ENCODE measurements at places on chromosomes 4 and X.

- DNase-seq = no peak
Observed at GRCh38 chr4:89759426-89759825, 77.5 kb downstream of the SNCA start.

- DNase-seq = no peak
Observed at GRCh38 chr4:147985376-147985775, 253.5 kb downstream of the ARHGAP10 start.

DNA sequence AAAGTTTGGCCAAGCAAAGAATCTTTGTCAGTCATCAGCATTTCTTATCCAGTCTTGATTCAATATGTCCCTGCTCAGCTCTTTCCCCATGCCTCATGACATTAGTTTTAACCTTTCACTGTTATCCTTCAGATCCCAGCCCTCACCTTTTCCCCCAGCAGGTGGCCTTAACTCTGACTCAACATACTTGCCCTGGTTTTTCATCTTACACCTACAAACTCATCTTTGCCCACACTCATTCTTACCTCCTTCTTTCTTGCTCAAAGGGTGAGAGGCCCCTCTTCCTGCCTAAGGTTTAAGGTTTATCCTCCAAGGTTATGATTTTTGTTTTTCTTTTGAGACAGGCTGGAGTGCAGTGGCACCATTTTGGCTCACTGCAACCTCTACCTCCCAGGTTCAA lies 10.6 kb upstream of the ANXA5 start:
- DNase-seq = no peak

GRCh38 chr4:127045861-127046260 lies 586.9 kb upstream of the INTU start:
- DNase-seq = no peak

- DNase-seq = no peak
Observed at GRCh38 chr4:2352171-2352570, 66.3 kb downstream of the ZFYVE28 start.

DNA sequence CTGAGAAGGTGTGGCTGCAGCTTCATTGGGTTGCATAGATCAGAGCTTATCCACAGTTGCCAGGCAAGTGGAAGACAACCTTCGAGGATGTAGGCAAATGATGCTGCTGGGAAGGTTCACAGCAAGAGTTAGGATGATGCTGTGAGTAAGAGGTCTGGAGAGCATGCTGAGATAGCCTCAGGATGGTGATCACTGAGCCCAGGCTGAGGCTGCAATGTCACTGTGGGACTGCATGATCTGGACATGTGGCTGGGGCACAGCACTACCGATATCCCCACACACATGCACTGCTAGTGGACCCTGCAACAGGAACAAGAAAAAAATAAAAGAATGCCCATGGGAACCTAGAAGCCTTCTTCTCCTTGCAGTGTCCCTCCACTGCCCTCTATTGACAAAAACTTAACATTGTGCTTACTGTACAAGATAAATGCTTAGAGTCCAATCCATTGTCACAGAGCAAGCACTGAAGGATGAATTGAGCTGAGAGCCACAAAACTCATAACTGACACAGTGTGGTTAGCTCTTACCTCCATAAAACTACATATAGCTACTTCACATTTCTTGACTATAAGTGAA lies 105.6 kb downstream of the CNKSR2 start:
- no peak for DNase-seq

DNA sequence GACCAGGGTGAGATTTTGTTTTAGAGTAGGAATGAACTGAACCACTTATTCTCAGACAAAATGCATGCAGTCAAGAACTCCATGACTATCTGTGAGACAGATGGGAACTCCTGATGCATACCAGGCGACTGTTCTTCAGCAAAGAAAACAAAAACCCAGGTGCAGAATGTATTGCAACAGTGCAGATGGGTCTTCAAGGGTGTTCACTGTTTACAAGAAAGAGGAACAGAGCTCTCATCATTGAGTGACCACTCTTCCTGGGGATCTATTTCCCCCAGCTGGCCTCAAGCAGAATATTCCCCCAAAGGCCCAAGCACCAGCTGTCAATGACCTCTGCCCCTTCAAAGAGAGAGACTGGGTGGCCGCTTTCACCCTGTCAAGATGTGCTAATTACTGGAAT lies 39.7 kb upstream of the BMP3 start:
- no peak for DNase-seq

DNA sequence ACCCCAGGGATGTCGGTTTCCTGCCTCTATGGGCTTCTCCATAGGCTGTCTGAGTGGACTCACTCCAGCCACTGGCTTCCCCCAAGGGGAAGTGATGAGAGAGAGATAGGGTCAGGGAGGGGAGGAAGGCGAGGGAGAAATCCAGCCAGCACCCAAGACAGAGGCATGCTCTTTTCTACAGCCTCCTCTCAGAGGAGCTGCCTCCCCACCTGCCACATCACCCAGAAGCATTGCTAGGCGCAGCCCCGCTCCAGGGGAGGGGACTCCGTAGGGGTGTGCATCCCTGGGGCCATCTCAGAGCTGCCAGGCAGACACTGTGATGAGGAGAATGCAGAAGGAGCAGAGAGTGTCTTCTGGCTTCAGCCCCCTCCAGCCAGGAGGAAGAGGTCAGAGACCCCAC lies 109.5 kb upstream of the NKX1-1 start:
- DNase-seq = no peak

- no peak for DNase-seq
Observed at GRCh38 chrX:72137846-72138495, 6.3 kb upstream of the RTL5 start.

GRCh38 chr4:22850630-22851029 lies 157.9 kb downstream of the GBA3 start:
- DNase-seq = no peak

- DNase-seq = no peak
Observed at GRCh38 chrX:77493677-77494553, 46.7 kb downstream of the FGF16 start.

DNA sequence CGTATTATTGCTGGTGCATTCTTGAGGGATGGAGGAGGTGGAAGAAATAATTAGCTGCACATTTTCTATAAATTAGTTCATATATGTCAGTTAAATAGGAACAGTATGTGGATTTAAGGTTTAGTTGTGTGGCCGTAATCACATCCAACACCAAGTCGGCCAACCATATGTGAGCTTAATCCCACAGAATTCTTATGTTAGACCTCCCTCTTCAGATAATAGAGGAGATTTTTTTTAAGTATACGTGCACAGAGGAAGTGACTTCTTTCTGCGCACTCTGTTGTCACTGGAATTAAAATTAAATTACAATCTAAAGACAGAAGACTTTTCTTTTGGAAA lies 2.1 kb downstream of the SEPTIN11 start:
- no peak for DNase-seq

DNA sequence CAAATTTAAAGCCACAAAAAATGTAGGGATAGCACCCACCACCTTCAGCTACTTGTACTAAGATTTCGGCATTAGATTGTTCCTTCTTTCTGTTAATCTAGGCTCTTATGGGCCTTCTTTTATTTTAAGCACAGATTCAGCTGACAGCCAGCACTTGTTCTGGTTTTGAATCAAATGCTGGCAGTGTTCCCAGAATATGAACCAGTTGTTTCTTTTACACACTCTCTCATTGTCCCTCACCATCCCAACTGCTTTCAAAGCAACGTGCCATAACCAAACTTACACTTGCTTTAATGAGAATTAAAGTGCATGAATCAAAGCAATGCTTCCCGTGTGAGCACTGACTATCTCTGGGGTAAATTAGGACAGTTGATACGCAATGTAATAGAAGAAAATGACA lies 744.5 kb upstream of the FAM241A start:
- no peak for DNase-seq

DNA sequence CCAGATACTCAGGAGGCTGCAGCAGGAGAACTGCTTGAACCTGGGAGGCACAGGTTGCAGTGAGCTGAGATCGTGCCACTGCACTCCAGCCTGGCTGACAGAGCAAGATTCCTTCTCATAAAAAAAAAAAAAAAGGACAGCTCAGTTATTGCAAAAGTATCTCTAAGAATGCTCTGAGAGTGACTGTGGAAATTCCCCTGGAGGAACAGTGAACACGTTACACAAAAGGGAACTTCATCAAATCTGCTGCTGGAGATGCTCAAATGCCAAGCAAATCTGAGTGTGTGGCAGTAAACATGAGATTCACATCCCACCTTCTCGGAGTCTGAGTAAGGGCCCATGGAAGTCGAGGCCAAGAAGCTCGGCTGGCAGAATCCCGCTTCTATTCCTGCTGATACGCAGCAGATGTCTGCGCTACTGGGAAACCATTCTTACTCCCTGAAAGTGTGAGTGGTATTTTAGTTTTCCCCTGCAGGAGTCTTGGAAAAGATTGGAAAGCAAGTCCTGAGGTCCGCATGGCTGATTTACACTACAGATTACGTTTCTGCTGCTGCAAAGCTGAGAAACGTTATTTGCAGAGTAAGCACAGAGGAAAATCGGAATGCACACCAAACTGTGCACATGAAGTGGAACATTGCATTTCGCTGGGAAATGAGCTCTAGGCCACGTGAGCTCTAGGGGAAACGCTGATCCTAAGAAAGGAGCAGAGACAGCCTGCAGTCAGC lies 162.9 kb downstream of the NSUN7 start:
- DNase-seq = no peak

- DNase-seq = no peak
Observed at GRCh38 chrX:66191563-66191962, 27.5 kb downstream of the HEPH start.

GRCh38 chr4:133995243-133995960 lies 206.2 kb downstream of the PABPC4L start:
- no peak for DNase-seq

- DNase-seq = no peak
Observed at GRCh38 chr4:151930372-151930771, 169.6 kb upstream of the GATB start.

- no peak for DNase-seq
Observed at GRCh38 chr4:175767150-175767549, 44.9 kb downstream of the GPM6A start.

Data from stimulated activated CD4-positive, alpha-beta T cell treated with anti-CD3 and anti-CD28 coated beads, Interleukin-12 subunit alpha, Interleukin-12 subunit beta, amount 100 ng/mL, for 24 hours (primary cell).